Dermis microvascular lymphatic vessel endothelial cell (primary cell): ENCODE measurements at places on chromosomes 16 and 17. TPM values are rescaled to one million over a fixed set of nuclear protein-coding genes. Genes with fewer than 3 reads are reported as not detected.

DNA sequence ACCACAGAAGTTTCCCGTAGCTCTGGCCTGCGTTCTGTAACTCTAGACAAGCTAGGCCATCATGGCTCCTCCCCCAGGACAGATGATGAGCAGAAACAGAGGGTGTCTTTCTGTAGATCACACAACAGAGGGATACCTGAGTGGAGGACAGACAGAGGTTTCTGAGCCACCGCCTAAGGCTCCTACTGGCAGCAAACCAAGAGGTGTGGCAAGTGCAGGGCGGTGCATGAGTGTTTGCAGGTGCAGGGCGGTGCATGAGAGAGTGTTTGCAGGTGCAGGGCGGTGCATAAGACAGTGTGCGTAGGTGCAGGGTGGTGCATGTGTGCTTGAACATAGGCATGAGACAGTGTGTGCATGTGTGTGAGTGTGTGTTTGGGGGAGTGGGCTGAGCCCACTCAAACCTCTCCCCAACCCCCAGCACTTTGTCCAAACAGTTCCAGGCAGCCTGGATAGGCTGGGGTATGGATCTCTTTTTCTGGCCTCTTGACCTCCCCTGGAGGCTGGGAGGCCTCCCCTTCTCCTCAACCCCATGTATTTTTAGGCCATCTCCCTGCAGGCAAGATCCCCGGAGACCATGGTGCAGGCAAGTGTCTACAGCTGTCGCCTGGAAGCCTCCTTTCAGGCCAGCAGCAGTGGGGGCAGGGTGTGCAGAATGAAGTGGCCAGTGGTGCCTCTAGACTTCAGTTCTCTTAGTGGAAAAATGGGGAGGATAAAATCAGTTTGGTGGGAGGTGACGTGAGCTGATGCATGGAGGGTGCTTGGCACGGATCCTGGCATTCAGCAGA is 53.4 kb upstream of the CBX4 start:
- no peak for DNase-seq

Gene PEMT
- 23.5 and 24.7 TPM in 2 replicates for total RNA-seq

- DNase-seq, result no peak
These were observed 662 bp downstream of the COTL1 start for GRCh38 chr16:84617041-84617790.

DNA sequence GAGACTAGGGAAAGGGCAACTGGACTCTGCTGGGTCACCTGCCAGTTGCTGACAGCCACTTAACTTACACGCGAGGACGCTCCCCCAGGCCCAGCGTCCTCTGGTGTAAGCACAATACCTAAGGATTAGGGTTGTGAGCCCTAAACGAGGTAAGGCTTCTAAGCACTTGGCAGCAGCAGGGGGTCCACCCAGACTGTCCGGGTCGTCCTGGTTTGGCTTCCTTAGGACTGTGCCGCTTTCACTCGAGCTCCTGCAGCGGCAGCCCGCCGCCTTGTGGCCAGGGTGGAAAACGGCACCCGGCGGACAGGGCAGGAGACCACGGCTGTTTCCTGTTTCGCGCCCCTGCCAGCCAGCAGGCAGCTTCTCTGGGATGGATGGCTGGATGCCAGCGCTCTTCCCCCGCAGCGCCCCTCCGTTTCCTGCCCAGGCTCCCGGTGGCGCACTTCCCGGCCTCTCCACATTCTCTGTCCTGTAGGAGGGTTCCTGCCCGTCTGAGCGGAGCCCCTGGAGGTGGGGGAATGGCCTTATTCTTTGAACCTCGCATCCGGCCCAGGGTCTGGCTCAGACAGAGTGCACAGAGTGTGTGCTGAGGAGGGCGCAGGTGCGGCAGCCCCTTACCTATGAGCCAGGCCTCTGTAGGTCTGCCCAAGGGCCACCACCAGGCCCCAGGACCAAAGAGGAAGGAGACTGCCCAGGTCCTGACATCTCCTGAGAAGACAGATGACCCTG is 47.0 kb upstream of the AMZ2 start:
- peak; percentile 84 for DNase-seq

Gene ARHGDIG
- 0.13 TPM in 1 of 2 replicates, not detected in the other for total RNA-seq

Gene TMEM114
- total RNA-seq, result not detected in 2 replicates

- no peak for DNase-seq
These were observed 1.3 kb upstream of the RDM1 start for GRCh38 chr17:35931794-35932425.

DNA sequence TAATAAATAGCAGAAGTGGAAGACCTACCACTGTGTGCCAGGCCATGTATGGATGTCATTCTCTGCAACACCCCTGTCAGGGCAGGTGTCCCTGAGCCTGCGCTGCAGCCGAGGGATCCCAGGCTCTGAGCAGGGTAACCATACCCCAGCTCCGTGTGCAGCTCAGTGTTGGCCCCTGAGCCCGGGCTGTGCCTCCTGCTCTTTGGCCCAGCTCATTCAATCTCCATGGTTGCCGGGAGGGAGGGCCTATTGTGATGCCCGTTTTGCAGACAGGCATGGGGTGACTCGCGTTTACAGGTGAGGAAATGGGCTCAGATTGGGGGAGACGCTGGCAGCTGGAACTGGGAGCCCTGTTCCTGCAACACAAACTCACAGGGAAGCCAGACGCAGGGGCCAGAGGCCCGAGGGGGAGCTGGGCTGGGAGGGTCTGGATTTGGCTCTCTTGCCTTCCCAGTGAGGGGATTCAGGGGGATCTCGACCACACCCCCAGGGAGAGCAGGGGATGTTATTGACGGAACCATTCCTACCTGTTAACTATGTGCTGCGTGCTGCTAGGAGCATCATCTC is 190.5 kb downstream of the IRF8 start:
- DNase-seq, result no peak

Gene TTLL6
- under 0.01 TPM in 1 of 2 replicates, not detected in the other for total RNA-seq

DNA sequence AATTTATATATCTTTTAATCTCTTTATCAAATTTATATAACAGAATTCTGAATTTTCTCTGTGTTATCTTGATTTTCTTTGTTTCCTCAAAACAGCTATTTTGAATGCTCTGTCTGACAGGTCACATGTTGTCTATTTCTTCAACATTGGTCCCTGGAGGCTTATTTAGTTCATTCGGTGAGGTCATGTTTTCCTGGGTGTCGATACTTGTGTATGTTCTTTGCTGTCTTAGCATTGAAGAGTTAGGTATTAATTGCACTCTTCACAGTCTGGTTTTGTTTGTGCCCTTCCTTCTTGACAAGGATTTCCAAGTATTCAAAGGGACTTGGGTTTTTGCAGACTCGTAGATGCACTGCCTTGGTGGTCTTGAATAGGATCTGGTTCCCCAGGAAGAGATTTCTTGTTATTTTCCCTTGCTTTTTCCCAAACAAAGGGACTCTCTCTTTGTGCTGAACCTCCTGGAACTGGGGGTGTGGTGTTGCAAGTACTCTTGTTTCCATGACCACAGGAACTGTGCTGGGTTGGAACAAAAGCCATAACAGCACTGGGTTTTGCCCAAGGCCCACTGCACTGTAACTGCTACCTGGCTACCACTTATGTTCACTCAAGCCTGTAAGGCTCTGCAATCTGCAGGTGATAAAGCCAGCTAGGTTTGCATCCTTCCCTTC is 1483.0 kb downstream of the CDH8 start:
- DNase-seq, result no peak
